NCI-H1105 (cell line): ENCODE measurements at places on chromosomes 2 and 18.

DNA sequence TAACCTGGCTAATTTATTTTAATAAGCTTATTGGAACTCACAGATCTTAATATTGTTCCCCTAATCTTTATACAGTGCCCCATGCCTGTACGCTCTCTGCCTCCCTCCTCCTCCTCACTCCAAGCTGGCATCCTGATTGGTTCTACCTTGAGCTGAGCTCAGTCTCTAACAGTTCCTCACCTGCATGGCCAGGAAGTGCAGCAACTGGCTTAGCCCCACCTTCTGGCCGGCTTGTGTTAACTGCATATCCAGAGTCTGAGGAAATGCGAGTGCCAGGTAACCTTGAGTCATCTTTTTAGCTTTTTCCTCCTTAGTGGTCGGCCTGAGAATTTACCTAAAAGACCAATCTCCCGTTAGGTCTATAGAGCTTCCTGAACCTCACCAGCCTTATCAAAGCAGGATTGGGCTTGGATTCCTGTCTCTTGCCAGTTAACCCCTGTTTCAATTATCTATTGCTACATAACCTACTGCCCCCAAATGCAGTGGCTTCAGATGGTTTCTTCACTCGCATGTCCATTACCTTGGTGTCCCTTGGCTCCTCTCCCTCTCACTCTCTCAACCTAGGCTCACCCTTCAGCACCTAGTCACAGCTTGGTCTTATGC is 89.5 kb upstream of the STK39 start:
- DNase-seq = no peak

DNA sequence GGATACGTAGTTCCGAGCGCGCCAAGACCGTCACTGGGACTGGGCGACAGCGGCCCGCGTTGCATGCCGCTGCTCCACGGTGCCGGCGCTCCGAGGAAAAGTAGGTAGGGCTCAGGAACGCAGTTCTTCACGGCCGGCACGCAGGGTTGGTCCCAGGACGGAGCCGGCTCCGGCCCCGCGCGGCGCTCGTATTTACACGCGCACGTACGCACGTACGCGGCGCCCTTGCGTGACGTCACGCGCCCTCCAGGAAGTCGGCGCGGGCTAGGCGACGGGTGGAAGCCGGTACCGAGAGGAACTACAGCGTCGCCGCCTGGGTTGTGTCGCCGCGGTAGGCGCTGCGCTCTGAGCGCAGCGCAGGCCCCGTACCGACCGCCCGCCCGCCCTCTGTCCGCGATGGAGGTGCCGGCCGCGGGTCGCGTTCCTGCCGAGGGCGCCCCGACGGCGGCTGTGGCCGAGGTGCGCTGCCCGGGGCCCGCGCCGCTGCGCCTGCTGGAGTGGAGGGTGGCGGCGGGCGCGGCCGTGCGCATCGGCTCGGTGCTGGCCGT is at the start of gene CTDP1:
CTDP1 (plus strand) TSS at position 252 of the 548 bp plus-strand sequence; CDS start at position 397, 145 bp downstream.
- DNase-seq = peak; percentile 91

GRCh38 chr2:217410681-217410960 is 550.8 kb upstream of the TNP1 start:
- no peak for DNase-seq

DNA sequence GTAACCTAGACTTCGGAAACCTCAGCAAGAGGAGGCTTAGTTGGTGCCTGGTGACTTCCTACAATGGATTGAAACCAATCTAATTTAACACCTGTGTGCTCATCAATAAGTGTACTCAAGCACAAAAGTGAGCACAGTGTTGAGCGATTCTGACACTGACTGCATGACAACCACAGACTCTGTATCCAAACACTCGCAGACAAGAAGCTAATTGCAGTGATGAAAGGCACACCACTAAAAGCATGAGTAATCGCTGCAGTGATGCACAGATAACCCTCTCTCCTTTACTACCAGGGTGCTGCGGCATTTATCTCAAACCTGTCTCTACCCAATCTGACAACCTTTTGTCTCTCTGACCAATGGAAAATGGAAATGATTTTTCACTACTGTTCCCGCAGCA is 168.1 kb downstream of the AFF3 start:
- DNase-seq = no peak

DNA sequence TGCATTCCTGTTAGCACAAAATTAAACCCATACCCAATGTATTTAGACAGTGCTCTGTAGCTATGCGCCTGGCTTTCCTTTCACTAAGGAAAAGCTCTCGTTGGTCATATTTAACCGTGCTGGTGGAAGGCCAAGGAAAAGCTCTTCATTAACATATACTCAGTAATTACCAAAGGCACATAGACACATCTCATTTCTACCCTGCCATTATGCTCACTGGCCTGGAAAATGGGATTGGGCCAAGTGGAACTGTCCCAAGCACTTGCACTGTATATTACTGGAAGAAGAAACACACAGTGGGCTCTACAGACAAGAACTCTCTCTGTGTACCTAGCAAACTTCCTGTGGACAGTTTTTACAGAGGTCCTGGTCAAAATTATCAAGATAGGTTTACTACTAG is 274.4 kb downstream of the ERBB4 start:
- DNase-seq = no peak

DNA sequence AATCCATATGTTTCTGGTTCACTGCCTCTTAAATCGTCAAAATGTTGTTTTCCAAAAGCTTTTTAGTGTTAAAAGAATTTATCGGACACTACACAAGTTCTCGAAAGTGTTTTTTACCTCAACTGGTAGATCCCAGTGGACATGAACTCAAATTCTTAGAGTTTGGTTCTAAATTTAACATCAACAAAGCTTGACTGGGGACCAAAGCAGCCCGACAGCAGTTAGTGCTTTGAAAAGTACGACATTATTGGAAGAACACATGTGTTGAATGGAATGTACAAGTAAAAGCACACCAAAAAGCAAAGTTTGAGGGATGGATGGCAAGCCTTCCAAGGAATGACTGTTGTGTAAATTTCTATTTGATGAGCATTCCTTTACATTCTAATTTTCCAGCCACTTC is 803.9 kb upstream of the POU3F3 start:
- no peak for DNase-seq

- no peak for DNase-seq
These were observed 49.3 kb upstream of the PAX8 start for GRCh38 chr2:113328043-113328442.

GRCh38 chr2:171185165-171185818 is 24.6 kb upstream of the TLK1 start:
- no peak for DNase-seq

DNA sequence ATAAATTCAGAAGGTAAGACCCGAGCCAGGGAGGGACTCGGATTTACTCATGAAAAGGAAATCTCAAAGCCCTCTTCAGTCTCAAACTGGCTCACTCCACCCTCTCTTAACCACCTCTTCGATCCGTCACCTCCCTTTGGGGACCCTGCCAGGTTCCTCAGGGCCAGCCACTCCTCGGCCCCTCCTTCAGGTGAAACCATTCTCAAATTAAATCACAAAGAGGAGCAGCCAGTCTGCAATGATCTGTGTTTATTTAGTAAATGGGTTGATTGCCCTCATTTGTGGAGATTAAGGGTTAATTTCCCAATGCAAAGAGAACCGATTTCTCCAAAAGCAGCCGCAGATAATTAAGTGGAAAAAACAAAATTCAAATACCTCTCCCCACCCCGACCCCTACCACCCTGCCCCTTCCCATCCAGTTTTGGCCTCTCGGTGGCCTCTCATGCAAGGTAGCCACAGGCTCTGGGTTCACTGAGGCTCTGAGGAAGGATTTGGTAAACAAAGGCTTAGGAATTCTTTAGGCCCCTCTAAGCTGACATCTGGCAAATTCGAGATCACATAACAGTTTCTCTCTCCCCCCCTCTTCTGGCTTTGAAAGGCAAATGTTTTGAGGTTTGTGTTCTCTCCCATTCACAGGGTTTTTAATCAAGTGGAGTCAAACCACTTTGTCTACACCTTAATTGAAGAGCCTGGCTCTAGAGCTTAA is 10.3 kb upstream of the FZD7 start:
- peak; percentile 74 for DNase-seq

DNA sequence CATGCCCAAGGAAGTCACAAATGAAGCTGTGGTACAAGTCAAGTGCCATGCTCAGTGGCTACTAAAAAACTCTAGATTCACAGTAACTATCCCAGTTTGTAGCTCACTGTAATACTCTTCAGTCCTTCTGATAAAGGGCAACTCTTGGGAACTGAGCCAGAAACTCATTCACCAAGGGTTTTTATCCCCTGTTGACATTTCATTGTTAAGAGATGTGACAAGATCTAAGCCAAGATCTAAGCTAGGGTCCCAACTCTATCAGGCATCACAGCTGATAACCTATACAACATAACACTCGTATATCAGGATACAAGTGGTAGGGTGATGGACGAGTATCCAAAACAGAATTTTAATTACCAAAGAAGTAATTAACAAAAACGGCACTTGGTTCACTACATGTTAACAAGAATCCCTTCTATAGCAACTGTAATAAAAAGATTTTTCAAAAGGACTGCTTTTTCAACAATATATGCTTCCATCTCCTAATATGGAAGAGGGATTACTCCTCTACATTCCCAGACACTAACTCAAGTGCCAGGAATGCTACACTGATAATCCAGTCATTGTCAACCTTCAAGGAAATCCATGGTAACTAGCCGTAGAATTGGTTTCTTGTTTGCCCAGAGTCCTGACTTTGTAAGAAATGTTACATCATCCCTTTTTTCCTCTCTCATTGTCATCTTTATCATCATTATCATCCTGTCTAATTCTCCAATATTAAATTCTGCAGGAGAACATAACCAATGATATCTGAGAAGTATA is 111.7 kb downstream of the CDH2 start:
- no peak for DNase-seq

DNA sequence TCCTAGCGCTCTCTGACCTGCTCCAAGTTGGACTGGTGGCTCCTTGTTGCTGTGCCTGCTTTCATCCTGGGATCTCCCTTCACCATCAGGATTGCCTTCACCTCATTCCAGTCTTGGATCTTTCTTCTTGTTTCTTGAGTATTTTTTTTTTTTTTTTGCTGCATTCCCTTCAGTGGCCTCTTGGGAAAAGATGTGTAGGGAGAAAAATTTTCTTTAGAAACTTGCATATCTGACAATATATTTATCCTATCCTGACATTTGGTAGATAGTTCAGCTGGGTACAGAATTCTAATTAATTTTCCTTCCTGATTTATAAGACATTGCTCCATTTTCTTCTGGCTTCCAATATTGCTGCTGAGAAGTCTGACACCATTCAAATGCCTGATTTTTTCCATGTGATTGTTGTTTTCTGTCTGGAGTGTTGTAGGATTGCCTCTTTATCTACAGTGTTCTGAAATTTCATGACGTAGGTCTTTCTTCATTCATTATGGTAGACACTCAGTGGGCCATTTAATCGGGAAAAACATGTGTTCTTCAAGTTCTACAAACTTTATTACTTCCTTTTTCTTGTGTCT is 23.0 kb upstream of the IL1A start:
- DNase-seq = no peak

DNA sequence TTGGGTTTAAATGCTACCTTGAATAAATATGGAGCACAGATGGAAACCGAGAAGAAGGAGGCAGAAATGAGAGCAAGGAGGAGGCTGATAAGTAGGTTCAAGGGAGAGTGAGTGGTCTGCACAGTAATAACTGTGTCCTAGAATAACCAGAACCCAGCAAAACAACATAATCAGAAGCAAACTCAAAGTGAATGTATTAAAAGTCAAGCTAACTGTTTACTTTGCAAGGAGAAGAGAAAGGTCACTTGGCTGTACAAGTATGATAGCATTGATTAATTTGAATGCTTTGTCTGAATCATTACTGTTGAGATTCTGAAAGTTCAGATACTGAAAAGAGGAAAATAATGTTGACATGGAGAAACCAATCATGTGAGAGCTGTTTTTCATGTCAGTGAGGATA is 258.8 kb downstream of the PLCL1 start:
- no peak for DNase-seq

DNA sequence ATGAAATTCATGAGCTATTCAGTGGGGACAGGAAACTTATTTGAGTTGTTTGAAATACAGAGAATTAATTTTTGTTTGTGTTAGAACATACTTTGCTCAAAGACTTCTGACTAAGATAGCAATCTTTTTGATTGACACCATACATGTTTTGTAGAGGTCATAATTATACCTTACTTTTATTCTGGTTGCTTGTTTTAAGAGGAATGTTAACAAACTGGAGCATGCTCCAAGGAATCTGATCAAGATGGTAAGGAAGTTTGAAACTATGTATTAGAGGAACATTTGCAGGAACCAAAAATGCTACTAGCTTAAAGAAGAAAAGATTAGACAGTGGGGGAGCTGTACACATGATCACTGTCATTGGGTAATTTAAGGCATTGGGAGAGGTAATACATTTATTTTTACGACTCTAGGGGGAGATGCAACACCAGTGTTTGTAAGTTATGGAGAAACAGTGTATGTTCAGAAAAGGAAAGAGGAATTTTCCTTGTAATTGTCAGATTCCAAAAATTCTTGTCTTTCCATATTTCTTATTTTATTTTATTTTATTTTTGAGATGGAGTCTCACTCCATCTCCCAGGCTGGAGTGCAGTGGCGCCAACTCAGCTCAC is 8.0 kb downstream of the AGFG1 start:
- DNase-seq = no peak

DNA sequence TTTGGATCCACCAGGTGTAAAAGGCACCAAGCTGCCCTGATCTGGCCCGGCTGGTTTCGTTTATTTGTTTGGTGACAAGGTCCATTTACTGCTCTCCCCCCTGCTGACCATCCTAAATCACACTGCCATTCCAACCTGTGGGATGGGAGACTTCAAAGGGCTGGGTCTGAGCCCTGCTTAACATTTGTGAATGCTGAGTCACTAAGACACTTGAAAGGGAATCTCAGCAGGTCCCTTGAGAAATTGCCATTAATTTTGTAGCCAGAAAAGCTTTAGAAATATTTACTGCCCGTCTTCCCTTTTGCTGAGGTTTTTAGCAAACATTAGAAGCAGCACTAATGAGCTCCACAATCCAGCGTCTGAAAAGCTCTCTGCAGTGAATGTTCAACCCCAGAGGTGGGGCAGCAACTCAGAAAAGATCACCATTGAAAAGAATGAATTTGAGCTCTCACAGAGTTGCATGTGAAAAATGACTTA is 133.8 kb downstream of the ARL4C start:
- DNase-seq = no peak

DNA sequence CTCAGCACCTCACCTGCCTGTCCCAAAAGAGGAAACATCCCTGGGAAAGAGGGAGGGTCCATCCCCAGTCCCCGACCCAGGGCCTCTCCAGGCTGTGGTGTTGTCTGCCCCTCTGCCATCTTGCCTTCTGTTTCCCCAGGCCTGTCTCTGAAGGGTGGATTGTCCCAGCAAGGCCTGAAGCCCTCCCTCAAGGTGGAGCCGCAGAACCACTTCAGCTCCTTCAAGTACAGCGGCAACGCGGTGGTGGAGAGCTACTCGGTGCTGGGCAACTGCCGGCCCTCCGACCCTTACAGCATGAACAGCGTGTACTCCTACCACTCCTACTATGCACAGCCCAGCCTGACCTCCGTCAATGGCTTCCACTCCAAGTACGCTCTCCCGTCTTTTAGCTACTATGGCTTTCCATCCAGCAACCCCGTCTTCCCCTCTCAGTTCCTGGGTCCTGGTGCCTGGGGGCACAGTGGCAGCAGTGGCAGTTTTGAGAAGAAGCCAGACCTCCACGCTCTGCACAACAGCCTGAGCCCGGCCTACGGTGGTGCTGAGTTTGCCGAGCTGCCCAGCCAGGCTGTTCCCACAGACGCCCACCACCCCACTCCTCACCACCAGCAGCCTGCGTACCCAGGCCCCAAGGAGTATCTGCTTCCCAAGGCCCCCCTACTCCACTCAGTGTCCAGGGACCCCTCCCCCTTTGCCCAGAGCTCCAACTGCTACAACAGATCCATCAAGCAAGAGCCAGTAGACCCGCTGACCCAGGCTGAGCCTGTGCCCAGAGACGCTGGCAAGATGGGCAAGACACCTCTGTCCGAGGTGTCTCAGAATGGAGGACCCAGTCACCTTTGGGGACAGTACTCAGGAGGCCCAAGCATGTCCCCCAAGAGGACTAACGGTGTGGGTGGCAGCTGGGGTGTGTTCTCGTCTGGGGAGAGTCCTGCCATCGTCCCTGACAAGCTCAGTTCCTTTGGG is 47.2 kb downstream of the BOLA3 start:
- no peak for DNase-seq
